ENCODE measurements at places on chromosomes 13 and 19.

DNA sequence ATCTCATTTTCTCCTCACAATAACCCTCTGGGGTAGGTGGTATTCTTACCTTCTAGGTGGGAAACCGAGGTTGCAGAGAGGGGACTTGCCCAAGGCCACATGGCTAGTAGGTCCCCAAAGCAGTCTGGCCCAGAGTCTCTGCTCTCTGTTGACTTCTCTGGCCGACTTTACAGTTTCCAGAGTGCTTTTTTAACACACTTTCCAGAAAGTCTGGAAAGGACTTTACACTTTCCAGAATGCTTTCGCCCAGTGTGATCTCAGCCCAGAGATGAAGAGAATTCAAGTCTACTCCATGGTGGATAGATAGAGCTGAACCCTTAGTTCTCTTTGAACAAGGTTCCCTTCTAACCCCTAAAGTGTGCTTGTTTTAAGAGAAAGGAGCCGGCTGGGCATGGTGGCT is 12.2 kb downstream of the ARHGAP35 start:
- no peak for DNase-seq

- DNase-seq, result no peak
Measured at GRCh38 chr19:14039181-14039580, 7.6 kb downstream of the IL27RA start.

DNA sequence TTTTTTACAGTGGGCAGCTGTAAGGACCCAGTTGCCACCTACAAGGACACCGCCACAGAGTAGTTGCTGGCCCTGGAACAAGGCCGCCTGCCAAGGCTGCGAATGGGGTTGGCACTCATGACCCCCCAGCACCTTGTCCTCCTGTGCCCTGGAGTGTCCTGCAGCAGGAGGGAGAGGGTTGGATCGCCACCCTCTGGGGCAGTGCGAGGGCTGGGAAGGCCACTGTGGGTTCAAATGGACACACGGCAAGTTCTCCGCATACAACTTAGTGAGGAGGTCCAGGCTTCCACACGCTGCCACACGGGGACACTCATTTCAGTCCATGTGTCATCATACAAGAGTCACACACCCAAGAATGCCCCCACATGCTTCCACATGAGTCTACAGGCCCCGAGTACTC is 978 bp downstream of the KLK8 start:
- DNase-seq, result no peak

GRCh38 chr19:40889366-40889765 is 7.3 kb upstream of the CYP2A7 start:
- no peak for DNase-seq

DNA sequence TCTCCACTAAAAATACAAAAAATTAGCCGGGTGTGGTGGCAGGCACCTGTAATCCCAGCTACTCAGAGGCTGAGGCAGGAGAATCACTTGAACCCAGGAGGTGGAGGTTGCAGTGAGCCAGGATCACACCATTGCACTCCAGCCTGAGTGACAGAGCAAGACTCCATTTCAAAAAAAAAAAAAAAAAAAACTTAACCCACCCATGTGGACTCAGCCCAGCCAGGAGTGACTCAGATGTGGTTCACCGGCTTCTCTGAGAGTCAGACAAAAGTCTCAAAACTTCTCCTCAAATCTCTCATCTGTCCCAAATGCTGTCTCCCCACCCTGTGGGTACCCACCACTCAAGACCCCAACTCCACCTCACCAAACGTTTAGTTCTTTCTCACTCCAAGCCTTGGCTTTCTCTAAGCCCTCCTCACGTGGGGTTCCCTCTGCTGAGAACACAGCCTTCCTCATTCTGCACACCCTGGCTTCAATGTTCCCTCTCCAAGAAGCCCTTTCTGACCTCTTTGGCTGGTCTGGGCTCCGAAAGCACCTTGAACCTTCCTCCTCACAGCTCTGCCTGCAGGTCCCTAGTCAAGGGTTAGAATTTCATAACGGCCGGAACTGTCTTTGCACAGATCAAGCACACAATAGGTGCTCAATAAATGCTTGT is 11.1 kb upstream of the RAB3A start:
- DNase-seq, result no peak

DNA sequence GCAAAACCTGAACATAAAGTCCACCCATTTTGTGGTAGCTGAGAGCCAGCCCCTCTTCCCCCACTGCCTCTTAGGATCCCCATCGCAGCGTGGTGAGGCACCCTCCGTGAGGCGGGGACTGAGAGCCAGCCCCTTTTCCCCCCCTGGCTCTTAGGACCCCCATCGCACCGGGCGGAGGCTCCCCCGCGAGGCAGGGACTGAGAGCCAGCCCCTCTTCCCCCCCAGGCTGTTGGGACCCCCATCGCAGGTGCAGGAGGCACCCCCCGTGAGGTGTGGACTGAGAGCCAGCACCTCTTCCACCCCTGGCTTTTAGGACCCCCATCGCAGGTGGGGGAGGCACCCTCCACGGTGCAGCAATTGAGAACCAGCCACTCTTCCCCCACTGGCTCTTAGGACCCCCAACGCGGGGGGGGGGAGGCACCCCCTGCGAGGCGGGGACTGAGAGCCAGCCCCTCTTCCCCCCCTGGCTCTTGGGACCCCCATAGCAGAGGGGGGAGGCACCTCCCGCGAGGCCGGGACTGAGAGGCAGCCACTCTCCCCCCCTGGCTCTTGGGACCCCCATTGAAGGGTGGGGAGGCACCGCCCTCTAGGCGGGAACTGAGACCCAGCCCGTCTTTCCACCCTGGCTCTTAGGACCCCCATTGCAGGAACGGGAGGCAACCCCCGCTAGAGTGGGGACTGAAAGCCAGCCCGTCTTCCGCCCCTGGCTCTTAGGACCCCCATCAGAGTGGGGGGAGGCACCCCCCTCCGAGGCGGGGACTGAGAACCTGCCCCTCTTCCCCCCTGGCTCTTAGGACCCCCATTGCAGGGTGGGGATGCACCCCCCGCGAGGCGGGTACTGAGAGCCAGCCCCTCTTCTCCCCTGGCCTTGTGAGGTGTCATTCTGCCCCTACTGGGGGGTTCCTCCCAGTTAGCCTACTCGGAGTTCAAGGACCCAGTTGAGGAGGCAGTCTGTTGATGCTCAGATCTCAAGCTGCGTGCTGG is 366.4 kb upstream of the SPRY2 start:
- DNase-seq, result no peak

DNA sequence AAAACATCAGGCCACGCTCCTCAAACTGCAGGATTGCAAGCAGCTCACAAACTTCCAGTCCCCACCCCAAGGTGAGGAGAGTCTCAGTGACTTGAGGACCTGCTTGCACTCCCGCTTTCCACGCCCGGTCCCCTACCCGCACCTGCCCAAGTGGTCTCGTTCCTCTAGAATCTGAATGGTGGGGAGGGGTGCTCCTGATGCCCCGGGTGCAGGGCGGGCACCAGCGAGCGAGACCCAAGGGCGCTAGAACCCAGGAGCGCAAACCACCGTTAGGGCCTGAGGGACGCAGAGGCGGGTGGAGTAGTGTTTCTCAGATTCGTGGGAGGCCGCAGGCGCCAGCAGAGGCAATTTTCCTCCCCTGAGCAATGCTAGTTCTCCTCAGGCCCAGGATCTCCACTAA is 40.3 kb downstream of the SOX1 start:
- no peak for DNase-seq

GRCh38 chr19:17909003-17909732 is 23.6 kb upstream of the CCDC124 start:
- no peak for DNase-seq

- DNase-seq, result no peak
Measured at GRCh38 chr13:99223587-99223986, 22.9 kb downstream of the UBAC2 start.

DNA sequence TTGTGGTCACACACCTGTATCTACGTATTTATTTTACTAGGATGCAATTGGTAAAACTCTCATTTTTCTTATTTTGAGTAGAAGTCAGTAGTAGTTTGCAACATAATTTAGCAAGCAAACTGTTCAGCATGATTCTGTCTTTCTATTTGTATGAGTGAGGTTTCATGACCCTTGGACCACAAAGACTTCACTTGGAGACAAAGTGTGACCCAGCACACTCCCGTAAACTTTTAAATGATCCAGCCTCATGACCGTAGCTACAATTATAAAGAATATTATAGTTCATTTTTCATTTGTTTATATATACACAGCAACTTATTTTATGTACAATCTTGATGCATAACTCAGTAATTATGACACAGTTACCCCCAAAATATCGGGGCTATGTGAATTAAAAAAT is 86.5 kb downstream of the ERCC5 start:
- no peak for DNase-seq

DNA sequence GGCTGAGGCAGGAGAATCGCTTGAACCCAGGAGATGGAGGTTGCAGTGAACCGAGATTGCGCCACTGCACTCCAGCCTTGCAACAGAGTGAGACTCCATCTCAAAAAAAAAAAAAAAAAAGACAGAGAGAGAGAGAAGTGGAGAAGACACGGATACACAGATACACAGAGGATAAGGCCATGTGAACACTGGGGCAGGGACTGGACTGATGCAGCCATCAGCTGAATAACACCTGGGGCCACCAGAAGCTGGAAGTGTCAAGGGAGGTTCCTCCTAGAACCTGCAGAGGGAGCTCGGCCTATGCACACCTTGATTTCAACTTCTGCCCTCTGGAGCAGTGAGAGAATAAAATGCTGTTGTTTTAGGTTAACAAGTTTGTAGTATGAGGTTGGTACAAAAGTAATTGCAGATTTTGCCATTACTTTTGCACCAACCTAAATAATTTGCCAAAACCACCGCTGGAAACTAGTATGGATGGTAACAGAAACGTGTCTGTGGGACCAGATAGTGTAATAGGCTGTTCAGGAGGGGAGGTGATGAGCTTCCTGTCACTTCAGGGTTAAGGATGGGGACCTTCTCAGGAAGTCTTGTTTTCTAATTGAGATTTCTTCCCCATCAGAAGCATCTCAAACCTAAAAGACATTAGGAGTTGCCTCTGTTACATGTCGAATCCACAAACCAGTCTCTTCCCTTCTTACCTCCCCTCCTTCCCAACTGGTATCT is 36.4 kb upstream of the IGSF23 start:
- no peak for DNase-seq

GRCh38 chr13:30895773-30896172 is 10.3 kb upstream of the MEDAG start:
- DNase-seq, result no peak

DNA sequence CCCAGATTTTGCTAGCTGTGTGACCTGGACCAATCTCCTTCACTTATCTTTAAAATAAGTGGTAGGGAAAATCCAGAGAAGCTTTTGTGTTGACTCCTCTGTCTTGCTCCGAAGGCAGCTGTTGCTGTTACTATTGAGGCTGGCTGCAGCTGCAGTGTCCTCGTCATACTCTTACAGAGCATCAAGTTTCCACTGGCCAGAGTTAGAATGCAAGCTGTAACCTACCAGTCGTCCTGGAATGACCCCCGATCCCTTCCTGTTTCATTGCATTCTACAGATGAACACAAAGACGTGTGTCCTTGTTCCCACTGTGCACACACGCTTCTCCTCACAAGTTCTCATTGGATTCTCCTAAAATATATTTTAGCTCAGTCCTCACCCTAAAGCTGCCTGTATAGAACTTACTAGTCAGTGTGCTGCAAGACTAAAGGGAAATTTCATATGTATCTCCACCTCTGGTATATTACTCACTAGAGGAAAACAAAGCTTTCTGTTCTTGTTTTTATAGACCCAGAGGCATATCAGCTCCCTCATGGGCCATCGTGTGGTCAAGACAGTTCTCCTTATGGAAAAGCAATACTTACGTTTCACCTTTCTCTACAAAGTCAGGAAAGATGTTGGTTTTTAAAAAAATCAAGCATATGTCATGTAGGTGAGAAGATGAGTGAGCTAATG is 589.8 kb downstream of the LMO7 start:
- no peak for DNase-seq

DNA sequence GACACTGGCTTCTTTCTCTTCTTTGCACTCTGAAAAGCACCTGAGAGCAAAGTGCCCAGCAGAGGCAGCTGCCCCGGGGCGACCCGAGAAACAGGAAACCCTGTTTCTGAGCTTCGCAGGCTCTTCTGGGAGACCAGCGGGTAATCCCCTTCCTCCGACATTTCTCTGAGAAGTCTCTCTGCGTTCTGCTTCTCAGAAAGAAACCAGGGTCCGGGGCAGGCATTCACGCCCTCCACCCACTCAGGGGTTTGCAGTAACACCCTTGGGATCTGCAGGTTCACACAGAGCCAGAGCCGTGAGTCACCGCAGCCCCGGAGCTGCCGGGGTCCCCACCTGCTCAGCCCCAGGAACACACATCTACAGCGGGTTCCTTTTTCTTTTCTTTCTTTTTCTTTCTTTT is 86.0 kb downstream of the GADD45B start:
- DNase-seq, result peak; percentile 42

GRCh38 chr19:46760363-46760762 is 14.1 kb upstream of the STRN4 start:
- DNase-seq, result no peak

- DNase-seq, result no peak
Measured at GRCh38 chr13:78258304-78258703, 339.7 kb upstream of the EDNRB start.

DNA sequence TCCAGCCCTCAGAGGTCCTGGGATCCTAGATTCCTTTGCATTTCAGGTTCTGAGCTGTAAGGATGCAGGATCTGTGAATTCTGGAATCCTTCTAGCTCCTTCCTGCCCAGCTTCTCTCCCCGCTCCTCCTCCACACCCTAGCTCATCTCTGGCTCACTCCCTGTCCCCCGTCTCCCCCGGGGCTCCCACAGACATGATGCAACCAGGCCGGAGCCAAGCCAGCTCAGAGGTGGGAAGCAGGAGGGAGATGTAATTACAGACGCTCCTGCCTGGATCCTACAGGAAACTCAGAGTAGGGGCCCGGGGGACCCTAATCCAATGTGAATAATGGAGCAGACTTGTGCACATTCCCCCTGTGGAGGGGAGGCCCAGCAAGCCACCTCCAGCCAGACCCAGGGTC is 4.5 kb downstream of the GNG8 start:
- DNase-seq, result no peak

DNA sequence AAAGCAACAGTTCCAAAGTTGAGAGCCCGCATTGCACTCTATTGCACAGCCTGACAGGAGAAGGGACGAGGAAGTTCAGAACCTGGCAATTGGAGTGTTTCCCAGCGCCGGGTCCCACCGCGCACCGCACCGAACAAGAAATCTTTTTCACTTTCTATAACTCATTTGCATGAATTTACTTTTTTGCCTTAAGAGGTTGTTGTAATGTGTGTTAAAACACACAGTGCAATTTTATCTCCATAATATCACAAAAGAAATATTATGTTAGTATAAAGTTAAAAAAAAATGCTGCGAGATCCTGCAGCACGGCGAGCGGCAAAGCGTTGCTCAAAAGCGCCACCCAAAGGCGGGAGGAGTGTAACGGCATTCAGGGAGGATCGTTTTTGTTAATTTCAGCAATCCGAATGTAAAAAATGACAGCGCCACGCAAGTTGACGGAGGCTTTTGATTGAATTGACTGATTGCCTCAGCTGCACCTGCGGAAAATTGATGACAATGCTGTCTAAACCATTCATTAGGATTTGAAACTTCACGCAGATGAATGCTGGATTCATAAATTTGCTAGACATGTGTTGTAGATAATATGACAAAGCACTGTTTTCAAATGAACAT is 303.6 kb upstream of the ZNF507 start:
- DNase-seq, result peak; percentile 3

GRCh38 chr19:1133471-1133929 is 29.7 kb downstream of the GPX4 start:
- peak; percentile 56 for DNase-seq

GRCh38 chr19:5052515-5052914 is 83.6 kb downstream of the KDM4B start:
- no peak for DNase-seq

All from stimulated activated CD4-positive, alpha-beta T cell treated with anti-CD3 and anti-CD28 coated beads, Interleukin-15, amount 100 ng/mL, for 1 hour (primary cell).